ENCODE measurements at places on chromosomes 3 and 15.

DNA sequence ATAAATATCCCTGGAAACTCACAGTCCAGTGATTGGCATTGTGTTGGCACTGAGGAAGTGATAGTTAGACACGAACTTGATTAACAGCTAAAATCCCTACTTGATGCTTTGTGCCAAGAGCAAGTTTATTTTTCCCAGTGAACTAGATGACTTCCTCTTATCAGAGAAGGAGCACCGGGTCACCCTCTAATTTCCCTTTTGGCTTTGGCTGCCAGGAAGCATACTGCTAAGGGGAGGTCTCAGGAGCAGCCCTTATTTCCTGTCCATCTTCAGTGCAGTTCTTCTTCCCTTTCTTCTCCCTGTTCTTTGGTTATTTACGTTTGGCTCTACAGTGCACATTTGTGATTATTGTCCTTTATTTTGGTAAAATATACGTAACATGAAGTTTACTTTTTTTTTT is 13.0 kb downstream of the FBLN2 start:
- H3K36me3 ChIP-seq = peaks cover 1% of the 10 kb centered on the region
- H3K27ac ChIP-seq = no peak overlapping the region
- H3K4me1 ChIP-seq = no peaks in the 10 kb centered on the region
- no peak overlapping the region for H3K4me3 ChIP-seq
- DNase-seq = no peak

GRCh38 chr3:24475925-24476324 is 18.7 kb downstream of the THRB start:
- H3K4me1 ChIP-seq = no peaks in the 10 kb centered on the region
- peaks cover 4% of the 10 kb centered on the region for H3K27me3 ChIP-seq
- no peak overlapping the region for H3K27ac ChIP-seq
- no peak for DNase-seq
- no peak overlapping the region for H3K4me3 ChIP-seq
- peaks cover 2% of the 10 kb centered on the region for H3K36me3 ChIP-seq

- peaks cover 3% of the 10 kb centered on the region for H3K36me3 ChIP-seq
- no peak overlapping the region for H3K27ac ChIP-seq
- no peak for DNase-seq
- peaks cover 2% of the 10 kb centered on the region for H3K27me3 ChIP-seq
- H3K4me1 ChIP-seq = no peaks in the 10 kb centered on the region
- no peak overlapping the region for H3K4me3 ChIP-seq
Observed at GRCh38 chr15:56767315-56767714, 34.0 kb upstream of the ZNF280D start.

GRCh38 chr15:33374226-33374914 is 63.6 kb downstream of the RYR3 start:
- H3K36me3 ChIP-seq = no peaks in the 10 kb centered on the region
- H3K27ac ChIP-seq = no peak overlapping the region
- no peaks in the 10 kb centered on the region for H3K4me1 ChIP-seq

- no peak overlapping the region for H3K27ac ChIP-seq
- peaks cover 8% of the 10 kb centered on the region for H3K27me3 ChIP-seq
- no peak for DNase-seq
Observed at GRCh38 chr15:94205366-94205765, 26.0 kb upstream of the MCTP2 start.

GRCh38 chr3:23325466-23326065 is 122.4 kb downstream of the UBE2E2 start:
- DNase-seq = no peak
- H3K4me1 ChIP-seq = peaks cover 21% of the 10 kb centered on the region
- H3K27me3 ChIP-seq = no peaks in the 10 kb centered on the region
- no peak overlapping the region for H3K27ac ChIP-seq

DNA sequence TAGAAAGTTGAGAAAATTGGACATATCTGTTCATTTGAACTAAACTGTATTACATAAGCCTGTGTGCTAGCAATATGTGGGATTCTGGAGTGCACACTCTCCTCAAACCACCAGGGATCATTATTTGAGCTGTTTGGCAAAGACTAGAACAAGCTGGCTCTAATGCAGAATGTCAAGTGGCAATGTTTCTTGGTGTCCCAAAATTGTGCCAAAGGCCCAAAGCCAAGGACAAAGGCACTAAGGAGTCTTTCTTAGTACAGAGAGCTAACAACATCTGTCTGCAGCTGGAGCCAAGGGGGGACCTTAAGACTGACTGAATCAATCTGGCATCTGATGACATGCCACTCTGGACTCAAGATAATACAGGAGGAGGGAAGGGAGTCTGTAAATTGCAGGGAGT is 76.7 kb upstream of the STRIT1 start:
- no peak for DNase-seq
- no peaks in the 10 kb centered on the region for H3K36me3 ChIP-seq
- peaks cover 2% of the 10 kb centered on the region for H3K27me3 ChIP-seq
- H3K4me3 ChIP-seq = no peak overlapping the region

Measured in memory B cell (primary cell).